T-helper 1 cell (primary cell): ENCODE measurements at places on chromosomes 6 and 20.
A peak's percentile ranks its signal among the peaks of the same experiment; 100 is the strongest.

GRCh38 chr6:108115598-108116058 lies 41.1 kb upstream of the OSTM1 start:
- no peak for DNase-seq

DNA sequence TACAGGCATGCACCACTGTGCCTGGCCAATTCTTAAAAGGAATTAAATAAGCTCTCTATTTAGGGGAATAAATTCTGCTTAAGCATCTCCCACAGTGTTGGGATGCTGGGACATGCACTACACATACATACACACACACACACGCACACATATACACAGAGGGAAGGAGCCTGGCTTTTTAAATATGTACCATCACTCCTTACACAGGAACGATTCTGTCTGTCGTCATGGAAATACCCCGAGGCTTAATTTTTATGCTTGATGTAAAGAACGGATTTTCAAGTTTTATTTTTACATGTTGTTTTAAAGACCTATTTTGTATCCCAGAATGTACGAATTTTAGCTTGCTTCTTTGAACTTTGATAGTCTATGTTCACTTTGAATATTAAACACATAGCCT lies 95.3 kb downstream of the CD109 start:
- no peak for DNase-seq

DNA sequence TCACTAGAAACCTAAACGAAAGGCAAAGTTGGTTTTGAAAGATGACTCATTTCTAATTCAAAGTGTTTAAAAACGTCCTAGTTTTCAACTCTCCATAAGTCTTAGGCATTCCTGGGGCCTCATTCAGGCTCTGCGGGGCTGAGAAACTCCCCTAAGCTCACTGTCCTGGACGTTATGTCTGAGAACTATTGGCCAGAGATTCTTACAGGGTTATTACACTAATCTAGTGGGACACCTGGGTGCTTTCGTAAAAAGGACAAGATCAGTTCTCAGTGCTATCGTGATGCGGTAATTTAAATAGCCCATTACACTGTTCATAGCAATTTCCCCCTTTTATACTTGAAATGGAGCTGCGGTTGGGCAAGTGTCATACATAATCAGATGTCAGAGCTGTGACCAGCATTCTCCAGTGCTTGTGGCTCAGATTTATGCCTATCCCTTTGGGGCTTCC lies 280.9 kb downstream of the QKI start:
- no peak for DNase-seq

GRCh38 chr20:33839591-33839990 lies 28.4 kb downstream of the CHMP4B start:
- no peak for DNase-seq

DNA sequence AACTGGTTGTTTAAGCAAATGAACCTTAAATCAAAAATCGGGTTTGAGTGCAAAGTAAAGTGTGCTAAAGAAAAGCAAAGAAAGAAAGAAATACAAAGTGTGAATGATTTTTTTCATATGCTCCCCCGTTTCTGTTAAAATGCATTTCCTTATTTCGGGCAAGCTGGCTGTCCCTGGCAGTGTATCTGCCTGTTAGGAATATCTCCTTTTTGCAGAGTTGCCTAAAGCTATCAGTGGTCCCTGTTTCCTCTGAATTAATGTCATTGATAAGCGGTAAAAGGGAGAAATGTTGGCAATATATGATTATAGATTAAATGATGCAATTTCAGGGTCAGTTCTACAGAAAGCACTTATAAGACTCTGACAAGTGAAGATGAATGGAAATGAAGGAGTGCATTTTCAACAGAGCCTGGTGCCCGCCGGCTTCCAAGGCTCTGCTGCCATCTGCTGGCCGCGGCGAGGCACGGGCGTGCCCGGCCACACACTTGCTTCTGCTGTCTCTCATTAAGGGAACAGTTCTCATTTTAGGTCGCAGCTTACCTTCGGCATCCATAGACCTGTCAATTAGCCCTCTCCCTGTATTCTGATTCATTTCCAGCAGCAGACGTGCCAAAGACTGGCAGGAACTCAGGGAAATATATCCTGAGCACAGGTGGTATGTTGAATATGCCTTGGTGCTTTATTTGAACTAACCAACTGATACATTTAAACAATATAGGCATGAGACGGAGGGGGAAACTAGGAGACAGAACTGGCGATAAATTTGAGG lies 381.9 kb downstream of the C6orf118 start:
- DNase-seq = peak; percentile 32

GRCh38 chr6:125784365-125784764 lies 6.4 kb upstream of the NCOA7 start:
- DNase-seq = no peak

GRCh38 chr6:11062715-11063114 lies 18.6 kb upstream of the ELOVL2 start:
- DNase-seq = no peak

DNA sequence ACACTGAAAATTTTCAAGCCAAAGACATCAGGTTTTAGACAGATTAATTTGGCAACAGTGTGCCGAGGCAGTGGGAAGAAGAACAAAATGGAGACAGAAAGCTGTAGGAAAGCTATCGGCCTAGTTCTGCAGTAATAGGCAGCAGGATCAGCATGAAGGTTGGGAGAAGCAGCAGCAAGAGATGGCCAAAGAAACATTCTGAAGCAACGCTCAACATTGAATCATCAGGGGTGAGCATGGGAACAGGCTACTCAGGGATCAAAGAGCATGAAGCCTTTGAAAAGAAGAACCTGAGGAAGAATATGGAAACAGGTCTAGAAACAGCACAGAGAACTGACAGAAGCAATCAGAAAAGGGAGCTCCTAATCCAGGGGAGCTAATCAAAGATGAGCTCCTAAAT lies 7.1 kb upstream of the DST start:
- DNase-seq = no peak

GRCh38 chr6:50602292-50602691 lies 111.0 kb upstream of the TFAP2D start:
- DNase-seq = no peak

- no peak for DNase-seq
These were observed 148.8 kb upstream of the SOX4 start for GRCh38 chr6:21444711-21445260.

GRCh38 chr20:32110727-32111126 lies 1.2 kb downstream of the TM9SF4 start:
- DNase-seq = no peak

- DNase-seq = no peak
These were observed 31.7 kb upstream of the OSTM1 start for GRCh38 chr6:108106261-108106660.

GRCh38 chr6:11760015-11760473 lies 18.6 kb downstream of the ADTRP start:
- DNase-seq = no peak

GRCh38 chr20:38173237-38174156 lies 8.4 kb upstream of the TGM2 start:
- DNase-seq = no peak

DNA sequence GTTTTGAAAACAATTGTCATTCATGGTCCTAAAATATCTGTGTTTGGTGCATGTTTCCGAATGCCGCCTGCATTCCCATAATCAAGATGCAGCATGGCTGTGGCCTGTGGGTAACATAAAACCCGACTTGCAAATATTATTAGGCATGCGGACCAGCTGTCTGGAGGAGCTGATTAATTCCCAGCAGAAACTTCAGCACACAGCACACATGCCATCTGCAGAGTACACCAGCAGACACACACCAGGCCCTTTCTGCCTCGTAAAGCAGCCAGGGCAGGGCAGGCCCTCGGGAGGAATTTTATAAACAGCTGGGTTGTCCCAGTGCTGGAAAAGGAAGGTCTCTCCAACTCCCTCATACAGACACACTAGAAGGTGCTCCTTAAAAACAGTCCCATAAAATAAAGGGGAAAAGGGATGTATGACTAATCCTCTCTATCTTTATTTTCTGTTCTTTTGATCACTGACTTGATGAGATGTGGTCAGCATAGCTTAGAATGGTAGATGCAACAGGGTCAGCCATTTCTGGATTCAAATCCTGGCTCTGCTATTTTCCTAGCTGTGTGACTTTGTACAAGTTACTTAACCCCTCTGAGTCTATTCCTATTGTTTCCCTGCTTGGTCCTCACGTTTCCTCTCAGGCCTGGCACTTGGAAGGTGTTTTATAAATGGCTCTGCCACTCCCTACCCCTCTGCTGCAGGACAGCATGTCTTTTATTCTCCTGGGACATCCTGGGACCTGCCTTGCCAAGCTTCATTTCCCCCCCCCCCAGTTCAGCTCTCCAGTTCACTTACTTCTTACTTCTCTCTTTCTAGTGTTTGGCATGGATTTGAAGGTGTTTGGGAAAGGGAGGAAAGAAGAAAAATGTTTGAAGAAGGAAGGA lies 85.9 kb upstream of the TRAF3IP2 start:
- DNase-seq = no peak

- no peak for DNase-seq
These were observed 402.7 kb downstream of the TAF4 start for GRCh38 chr20:61662968-61663331.

DNA sequence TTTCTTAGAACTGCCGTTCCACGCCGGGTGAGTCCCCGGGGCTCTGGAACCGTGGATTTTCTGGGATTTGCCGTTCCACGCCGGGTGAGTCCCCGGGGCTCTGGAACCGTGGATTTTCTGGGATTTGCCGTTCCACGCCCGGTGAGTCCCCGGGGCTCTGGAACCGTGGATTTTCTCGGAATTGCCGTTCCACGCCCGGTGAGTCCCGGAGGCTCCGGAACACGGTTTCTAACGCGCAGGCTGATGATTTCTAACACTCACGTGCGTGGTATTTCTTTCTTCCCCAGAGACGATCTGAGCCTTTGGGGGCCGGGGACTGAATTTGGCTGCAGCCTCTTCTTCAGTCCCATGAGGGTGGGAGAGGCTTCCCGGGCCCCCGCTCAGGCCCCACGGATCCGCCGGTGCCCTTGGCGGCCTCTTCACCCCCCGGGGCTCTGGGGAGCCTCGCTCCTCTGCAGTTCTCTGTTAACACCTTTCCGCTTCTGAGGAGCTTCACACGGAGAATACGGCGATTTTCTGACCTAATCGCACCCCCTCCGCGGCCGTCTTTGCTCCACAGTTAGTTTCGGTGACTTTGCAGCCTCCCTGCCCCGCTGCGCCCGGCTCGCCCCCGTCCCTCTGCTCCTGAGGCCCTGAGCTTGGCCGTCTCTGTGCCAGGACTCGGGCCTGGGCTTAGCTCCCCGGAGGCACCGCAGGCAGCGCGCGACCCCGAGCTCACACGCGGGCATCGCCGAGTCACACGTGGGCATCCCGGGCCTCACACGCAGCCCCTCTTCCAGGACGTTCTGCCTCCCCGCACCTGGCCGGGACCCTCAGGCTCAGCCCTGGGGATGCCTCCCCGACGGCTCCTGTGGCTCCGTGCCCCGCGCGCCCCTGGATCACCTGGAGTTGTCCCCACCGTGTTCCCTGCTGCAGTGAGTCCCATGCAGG lies 7.2 kb upstream of the KIF25 start:
- DNase-seq = no peak

GRCh38 chr6:111980143-111980542 lies 73.8 kb upstream of the CCN6 start:
- no peak for DNase-seq

DNA sequence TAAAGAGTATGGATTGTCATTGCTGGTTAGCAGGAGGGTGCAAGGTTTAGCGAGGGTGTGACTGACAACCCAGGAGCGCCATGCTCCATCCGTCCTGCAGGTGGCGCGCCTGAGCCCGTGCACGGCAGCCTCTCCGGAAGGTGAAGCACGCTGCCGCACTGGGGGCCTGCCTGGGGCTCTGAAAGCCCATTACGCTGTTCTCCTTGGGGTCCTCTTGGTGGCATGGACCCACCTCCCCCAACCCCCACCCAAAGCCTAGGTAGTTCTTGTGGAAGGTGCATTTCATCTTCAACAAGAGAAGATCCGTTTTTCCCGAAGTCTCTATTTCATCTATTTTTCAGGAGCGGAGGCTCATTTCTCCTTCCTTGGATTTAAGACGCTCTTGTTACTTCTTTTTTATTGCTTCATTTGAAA lies 197.4 kb upstream of the KCNG1 start:
- peak; percentile 37 for DNase-seq

DNA sequence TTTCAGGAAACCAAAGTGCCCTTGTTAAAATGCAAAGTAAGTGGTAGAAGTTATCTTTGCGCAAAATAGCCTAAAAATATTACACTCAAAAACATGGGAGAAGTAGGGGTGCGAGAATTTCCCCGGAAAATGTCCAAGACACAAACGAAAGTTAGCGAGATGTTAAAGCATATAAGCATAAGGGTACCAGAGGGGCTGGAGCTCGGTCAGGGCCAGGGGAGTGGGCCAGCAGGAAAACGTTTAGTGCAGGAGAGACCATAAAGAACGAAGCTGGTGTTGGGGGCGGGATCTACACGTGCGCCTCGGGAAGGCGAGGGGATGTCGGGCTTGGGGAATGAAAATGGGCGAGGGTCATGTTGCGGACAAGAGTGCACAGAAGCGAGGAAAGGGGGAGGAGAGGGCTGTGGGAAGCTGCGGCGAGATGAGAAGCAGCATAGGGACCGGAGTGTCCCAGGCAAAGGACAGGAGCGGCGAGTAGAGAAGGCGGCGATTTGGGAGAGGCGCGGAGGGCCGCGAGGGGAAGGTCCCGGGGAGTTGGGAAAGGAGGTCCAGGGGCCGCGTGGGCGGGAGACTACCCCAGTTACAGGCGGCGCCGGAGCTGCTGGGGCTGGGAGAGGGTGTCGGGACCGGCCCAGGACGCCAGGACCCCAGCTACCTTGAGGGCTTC lies 600 bp downstream of the XPO5 start:
- no peak for DNase-seq

DNA sequence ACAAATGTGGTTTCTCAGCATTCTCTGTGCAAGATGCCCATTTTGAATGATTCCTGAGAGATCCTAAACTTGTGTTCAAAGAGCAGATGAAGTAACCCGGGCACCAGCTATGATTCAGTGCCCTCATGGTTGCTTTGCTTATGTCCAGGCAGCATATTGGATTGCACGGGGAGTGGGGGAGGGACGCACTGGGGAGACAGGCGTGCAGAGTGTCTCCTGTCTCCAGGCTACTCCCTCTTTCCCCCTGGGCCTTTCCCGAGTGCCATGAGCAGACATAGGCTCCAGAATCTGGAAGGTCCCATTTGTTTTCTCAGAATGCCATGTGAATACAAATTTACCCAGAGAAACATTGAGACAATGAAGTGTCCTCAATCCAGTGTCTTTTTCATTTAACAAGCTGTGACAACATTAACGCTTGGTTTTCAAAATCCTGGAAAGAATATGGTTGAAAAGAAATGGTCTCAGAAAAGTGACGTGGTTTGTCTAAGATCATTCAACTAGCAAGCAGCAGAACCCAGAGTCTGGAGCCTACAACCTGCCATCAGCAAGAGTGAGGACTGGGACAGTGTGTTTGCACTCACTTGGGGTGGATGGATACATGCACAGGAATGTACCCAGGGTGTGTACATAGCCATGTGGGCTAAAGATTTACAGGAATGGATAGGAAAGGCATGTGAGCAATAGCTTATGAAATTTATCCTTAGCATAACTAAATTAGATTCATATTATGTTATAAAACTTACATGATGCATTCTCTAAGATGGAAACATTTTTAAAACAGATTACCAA lies 4.2 kb downstream of the SYNDIG1 start:
- no peak for DNase-seq

GRCh38 chr6:169933839-169934698 lies 182.6 kb downstream of the ERMARD start:
- DNase-seq = no peak

GRCh38 chr20:62206388-62206775 lies 13.7 kb downstream of the HRH3 start:
- DNase-seq = no peak
